Cortex of kidney (tissue), 1 donor: ENCODE measurements at places on chromosomes 6 and 20.

- no peak for DNase-seq
These were observed 148.2 kb downstream of the OPRM1 start for GRCh38 chr6:154187203-154187602.

DNA sequence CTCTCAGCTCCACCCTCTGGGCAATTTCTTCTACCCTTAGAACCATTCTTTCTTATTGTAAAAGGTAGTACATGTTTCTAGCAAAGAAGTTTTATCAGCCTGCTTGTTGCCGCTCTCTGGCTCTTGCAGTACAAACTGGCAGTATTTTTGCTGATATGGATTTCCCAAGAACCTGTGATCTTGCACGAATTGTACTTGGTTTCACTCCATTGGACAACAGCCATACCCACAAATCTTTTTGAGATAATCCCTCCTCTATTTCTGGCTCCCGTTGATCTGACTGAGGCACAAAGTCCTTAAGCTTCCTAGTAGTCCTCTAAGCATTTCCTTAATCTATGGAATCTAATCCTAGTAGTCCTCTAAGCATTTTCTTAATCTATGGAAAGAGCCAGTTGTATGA lies 487.0 kb upstream of the PTCHD4 start:
- no peak for DNase-seq

GRCh38 chr6:11236076-11236750 lies 3.7 kb upstream of the NEDD9 start:
- no peak for DNase-seq

- DNase-seq: no peak
These were observed 206.8 kb downstream of the SOX4 start for GRCh38 chr6:21800330-21800729.

DNA sequence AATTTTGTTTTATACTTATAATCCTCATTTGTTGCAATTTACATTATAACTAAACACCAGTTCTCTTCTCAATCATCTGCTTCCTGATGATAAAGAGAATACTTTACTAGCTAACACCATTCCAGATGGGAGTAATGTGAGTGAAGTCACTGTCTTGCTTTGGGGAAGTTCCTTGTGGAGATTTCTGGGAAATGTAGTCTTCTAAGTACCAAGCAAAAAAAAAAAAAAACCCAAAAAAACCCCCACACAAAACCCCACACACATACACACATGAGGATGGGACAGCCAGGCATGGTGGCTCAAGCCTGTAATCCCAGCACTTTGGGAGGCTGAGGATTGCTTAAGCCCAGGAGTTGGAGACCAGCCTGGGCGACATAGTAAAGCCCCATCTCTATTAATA lies 2.2 kb upstream of the SNPH start:
- DNase-seq: no peak

- DNase-seq: no peak
These were observed 5.3 kb downstream of the RIPOR2 start for GRCh38 chr6:24930431-24930871.

DNA sequence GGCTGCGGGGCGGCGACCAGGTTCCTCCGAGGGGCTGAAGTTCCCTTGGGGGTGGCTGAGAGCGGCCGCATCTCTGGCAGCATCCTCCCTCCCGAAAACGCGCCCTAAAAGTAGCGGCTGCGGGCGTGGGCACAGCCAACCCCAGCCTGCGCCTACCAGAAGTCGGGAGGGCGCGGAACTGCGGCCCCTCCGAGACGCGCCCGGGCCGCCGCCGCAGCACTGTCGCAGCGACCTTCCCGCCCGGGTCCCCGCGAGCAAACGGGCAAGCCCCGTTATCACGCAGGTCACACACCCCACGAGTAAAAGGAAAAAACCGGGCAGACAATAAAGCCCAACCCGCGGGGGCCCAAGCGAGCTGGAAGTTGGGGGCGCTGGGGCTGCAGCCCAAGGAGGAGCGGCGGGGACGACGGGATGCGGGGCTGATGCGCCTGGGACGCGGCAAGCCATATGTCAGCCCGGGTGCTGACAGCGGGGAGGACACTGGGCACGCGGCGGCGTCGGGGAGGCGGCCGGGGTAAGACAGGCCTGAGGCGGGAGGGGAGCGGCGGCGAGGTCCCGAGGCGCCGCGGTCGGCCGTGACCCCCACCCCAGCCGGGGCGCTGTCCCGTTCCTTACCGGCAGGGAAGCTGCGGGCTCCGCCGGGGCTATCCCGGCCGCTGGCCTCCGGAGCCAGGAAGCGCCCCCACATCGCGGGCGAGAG lies 659 bp downstream of the CEP85L start:
- no peak for DNase-seq

GRCh38 chr20:1171461-1172093 lies 13.2 kb downstream of the TMEM74B start:
- no peak for DNase-seq
